ENCODE measurements at places on chromosomes 6 and 20.

DNA sequence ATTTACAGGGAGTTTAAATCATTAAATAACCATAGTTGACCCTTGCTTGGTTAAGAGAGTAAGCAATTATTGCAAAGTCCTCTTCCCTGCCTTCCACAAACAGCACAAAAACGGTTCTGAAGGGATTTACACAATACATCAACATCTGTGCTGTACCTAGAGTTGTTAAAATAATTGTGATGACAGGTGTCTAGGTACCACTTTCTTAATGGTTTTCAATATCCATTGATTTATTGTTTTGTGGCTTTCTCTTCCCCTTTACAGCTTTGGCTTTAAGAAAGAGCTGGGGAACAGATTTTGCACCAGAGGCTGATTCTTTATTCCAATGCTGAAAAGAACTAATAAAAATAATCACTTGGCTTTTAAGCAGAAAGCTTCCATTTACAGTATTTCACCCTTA, 598 bp upstream of the SOX4 start:
- no peak for DNase-seq

DNA sequence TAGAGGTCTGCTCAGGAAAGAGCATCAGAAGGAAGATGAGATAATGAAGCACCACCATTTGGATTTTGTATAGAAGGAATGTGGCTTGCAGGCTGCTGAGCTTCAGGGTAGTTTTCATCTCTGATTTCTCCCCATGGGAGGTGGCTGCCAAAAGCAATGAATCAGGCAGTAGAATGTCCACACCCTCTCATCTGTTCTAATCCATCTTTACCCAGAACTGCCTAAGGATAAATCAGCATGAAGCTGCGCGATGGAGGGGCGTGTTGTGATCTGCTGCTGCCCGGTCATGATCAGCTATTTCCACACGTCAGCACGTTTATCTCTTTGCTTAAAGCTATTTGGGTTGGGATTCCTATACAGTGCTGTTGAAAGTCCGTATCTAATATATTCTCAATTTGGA, 295.4 kb downstream of the FOXA2 start:
- DNase-seq, result no peak

DNA sequence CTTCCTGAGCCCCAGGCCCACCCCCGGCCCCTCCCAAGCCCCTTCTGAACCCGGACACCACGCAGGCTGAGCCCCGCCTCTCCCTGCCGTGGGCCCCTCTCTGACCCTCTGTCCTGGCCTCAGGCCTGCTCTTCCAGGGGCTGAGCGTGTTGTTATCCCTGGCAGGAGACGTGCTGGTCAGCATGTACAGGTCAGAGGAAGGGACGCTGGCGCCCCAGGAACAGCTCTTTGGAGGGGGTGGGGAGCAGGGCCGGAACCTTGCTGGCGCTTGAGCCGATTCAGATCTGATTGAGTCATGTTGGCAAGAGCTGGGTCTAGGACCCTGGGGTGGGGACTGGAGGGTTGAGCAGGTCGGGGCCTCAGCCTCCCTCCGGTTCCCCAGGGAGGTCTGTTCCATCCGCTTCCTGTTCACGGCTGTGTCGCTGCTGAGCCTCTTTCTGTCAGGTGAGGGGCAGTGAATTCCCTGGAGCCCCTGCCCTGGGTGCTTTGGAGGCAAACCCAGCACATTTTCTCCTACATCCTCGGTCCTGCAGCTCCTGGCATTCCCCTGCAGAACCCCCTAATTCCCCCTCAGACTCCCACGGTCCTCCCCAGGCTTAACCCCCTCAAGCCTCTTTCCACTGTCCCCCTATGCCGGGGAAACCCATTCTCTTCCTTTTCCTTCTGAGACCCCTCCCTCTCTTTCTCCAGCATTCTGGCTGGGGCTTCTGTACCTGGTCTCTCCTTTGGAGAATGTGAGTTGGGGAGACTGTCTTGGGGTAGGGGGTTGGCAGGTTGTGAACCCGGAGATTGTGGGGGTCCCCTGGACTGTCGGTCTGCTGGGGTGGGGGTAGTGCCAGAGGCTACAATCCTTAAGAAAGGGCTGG, 2.0 kb downstream of the SPAG4 start:
- DNase-seq, result peak; percentile 54

DNA sequence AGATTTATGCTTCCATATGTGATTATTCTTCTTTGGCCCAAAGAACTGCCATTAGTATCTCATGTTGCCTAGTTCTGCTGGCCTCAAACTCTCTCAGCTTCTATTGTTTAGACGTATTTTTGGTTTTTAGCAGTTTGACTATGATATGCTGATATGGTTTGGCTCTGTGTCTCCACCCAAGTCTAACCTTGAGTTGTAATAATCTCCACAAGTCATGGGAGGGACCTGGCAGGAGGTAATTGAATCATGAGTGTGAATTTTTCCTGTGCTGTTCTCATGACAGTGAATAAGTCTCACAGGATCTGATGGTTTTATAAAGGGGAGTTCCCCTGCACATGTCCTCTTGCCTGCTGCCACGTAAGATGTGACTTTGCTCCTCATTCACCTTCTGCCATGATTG, 96.7 kb upstream of the ARG1 start:
- DNase-seq, result no peak

- no peak for DNase-seq
Measured at GRCh38 chr6:49730251-49730650, 13.9 kb downstream of the CRISP3 start.

- no peak for DNase-seq
Measured at GRCh38 chr6:100979267-100979666, 98.1 kb upstream of the ASCC3 start.

DNA sequence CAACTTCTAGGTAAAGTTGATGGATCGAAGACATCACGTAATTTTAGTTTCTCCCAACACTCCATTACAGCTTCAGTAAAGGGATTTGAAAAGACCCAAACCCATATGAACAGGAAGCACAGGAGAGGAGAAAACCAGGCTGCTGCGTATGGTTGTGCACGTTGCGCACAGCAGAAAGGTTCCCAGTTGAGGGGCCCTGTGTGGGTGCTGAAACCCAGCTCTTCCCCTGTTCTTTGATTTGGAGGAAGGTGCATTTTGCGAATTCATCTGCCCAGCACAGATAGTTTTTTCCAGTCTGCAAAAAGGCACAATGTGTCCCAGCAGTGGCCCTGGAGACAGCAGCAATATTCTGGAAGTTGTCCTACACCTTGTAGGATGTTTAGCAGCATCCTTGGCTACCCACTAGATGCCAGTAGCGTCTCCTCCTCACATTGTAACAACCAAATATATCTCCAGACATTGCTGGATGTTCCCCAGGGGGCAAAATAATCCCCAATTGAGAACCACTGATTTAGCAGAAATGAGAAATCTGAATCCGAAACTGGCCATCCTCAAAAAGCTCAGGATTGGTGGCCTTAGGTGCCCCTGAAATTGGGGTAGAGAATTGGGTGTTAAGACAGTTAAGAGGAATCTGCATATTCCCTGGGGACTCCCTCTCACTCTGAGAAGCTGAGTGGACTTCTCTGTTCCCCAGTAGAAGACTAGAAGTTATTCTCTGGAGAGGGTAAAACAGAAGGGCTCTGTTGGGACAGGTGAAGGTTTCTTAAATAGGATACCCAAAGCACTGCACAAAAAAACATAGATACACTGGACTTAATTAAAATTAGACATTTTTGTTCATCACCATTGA, 12.2 kb downstream of the SUN5 start:
- DNase-seq, result no peak

Data from HL-60 (cell line).